CD4-positive, alpha-beta T cell treated with Interleukin-15 for 1 hour (primary cell): ENCODE measurements at places on chromosomes 6 and 20.

DNA sequence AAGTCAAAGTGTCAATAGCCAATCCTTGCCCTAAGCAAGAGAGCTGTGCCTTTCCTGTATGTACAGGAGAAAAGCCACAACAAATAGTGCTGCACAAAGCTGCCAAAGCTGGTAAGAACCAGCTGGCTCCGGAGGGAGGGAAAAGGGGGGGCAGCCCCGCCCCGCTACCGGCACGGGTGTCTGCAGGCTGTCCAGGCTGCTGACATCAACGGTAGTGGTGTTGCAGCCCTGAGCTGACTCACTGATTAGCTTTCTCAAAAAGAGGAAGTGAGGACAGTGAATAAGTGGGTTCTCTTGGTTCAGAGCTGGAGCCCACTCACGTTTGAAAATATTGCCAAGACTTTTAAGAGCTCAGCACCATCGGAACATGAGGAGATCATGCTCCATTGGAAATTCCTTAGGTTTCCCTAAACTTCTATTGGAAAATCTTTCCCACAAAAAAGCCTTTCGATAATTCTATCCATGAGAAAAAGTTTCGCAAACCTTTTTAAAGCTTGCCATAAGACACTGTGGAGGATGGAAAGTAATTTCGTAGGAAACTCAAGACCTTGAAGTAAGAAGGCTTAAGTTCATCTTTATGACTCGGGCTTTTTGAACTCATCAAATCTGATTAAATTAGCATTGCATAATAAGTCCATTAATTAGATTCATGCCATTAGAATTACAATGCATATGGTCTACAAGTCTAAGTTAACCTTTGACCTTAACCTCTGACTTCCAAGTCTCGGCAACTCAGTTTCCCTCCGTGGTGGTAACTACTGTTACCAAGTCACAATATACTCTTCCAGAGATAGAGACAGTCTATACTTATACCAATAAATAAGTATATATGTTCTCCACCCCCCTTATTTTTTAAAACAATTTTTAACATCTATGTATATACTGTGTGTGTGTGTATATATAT, 67.0 kb downstream of the TNFRSF21 start:
- DNase-seq: peak; percentile 89

DNA sequence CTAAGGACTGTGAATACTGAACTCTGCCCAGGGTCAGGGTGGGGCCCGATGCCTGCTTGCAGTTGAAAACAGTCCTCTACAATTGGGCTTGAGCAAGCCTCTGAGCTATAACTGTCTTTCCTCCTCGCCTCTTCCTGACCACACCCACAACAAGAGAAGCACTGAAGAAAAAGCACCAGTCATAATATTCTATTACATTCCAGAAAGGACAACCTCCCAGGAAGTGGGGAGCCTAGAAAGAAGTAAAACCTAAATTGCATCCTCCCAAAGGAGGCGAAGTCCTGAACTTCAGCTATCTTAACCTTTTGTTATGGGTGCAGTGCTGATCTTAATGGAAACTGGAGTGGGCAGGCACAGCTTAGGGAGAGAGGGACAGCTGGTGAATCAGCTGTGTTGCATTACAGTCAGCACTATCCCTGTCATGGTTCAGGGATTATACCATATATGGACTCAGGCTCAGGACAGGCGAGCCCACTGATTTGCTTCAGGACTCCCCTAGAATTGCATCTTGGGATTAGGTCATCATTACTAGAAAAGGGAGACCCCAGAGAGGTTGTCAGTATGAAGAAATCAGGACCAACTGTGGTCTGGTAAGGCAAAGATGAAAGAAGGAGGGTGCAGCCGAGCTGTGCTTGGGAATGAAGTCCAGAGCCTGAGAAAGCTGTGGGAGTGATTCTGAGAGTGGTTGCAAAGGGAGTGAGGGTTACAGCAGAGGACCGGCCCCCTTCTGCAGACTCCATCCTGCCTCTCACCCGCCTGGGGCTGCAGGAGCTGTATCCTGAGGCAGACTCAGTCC, 18.3 kb upstream of the TRAM2 start:
- no peak for DNase-seq

- DNase-seq: peak; percentile 36
Observed at GRCh38 chr6:20169119-20169557, 43.1 kb downstream of the MBOAT1 start.

DNA sequence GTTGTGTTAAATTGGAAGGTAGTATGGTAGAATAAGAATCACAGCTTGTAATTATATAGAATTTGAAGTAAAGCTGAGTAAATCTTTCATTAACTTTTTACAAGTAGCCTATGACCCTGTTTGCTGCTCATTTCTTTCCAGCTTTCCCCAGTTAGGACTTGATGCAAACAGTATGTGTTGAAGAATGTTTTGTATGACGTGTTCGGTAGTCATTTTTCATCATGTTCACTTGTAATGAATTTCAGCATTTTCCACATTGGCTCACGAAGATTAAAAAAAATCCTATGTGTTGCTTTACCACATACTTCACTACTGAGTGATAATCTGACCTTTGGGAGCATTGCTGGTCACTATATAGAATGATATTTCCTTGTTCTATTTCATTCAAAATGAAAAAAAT, 162.4 kb downstream of the CDKAL1 start:
- no peak for DNase-seq

GRCh38 chr20:44641325-44641724, 10.2 kb downstream of the ADA start:
- no peak for DNase-seq

DNA sequence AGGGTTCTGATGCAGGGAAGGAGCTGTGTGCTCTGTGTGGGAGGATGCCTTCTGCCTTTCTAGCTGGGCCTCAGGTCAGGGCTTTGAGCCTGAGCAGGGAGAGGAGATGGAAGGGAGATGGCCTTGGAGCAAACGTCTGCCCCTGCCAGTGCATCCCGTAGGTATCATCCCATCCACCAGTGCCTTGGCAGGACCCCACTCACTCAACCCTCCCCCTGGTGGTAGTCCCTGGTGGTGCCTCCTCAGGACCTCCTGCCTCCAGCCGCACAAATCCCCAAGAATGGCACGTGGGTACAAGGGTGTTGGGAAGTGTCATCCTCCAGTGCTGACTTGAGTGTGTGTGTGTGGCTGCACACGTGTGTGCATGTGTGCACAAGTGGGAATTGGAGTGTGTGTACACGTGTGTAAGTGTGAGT, 23.1 kb upstream of the MICB start:
- no peak for DNase-seq

GRCh38 chr20:58174708-58175280, 53.7 kb downstream of the ANKRD60 start:
- no peak for DNase-seq

- no peak for DNase-seq
Observed at GRCh38 chr6:111472933-111473435, 10.0 kb downstream of the REV3L start.

DNA sequence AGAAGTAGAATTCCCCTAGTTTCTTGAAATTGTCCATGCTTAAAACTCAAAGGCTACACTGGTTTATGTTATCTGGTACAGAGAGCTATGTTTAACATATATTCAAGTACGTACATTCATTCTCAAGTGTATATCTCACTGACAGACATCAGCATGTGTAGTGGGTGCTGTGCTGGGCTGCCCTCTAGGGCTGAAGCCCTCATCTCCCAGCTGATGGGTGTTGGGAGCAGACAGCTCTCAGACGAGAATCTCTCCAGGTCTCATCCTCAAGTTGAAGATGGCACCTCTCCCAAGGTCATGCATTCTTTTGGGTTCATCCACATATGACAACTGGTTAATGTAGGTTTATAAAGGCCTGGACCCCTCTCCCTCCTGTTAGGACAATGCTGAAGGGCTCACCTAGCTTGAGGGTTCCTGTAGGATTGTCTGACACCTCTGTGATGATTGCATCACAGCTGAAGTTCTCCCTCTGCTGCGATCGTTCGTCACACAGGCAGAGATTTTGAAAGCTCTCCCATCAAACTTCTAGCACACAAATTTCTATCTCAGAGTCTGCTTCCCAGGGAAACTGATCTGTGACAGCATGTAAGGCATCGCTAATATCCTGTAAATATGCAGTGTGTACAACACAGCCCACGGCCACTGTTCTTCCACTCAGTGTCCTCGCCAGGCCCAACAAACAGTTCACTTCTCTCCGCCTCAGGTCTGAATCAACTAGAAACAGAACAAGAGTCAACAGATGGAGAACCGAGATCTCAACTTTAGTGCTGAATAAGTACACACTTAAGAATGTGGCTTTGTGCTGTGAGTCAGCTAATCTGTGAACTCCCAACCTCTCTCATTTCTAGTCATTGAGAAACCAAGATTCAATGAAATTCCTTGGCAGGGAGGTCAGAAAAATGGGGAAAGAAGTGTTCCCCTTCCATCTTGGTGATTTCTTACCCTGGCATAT, 43.2 kb downstream of the PREP start:
- DNase-seq: no peak

DNA sequence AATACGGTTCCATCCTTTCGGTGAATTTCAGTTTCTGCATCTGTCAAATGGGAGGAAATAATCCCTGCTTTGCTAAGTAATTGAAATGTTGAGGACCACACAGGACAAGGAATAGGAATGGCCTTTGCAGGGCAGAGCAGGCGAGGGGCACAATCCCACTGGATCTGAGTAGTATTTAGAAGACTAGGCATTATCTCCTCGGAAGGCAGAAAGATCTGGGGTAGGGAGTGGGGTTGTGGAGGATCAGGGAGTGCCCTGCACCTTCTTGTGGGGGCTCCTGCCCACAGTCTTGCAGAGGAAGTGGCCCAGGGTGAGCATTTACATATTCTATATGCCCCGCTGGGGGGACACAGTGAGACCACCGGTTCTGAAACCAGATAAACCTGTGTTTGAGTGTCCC, 87.1 kb upstream of the SIRPA start:
- no peak for DNase-seq

GRCh38 chr20:2783908-2784566, 16.4 kb downstream of the CPXM1 start:
- DNase-seq: no peak

DNA sequence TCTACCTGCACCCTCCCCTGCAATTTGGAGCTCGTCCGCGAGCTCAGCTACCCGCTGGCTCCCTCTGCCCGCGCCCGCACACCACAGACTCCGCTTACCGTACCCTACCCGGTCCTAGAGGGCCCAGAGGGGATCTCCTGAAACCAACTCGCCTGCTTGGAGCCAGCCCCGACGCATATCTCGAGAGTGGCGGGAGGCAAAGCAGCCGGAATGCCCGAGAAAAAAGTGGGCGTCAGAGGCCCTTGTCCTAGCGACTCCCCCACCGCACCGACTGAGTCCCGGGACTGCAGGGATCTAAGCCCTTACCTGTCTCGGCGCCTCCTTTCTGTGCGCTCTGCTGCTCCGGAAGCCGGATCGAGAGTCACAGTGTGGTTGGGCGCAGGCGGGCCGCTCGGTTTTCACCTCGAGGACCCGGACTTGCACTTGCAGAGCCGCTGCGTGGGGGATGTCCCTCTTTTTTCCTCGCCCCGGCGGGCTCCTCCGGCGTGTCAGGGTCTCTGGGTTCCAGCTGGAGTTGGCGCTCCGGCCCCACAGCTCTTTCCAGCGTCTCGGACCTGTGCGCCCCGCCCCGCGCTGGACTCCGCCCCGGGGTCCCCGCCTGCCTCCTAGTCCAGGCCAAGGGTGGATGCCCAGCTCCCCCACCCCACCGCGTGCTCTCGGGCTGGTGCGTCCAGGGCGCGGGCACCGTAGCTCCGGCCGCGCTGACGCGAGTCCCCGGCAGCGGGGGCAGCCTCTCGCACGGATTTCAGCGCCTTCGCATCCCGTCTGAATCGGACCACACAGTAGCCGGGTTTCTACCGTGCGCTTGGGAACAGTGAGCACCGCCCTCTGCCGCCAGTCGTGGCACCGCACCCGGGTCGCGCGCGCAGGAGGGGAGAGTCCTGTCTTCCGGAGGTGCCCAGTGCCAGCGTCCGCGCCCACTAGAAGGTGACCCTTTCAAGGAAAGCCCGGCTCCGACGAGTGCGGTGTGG, at the start of gene PROKR2:
TSS of gene PROKR2 (minus strand) at position 767 of the 971 bp plus-strand sequence. CDS start 2,585 bp downstream, outside the sequence.
- no peak for DNase-seq

DNA sequence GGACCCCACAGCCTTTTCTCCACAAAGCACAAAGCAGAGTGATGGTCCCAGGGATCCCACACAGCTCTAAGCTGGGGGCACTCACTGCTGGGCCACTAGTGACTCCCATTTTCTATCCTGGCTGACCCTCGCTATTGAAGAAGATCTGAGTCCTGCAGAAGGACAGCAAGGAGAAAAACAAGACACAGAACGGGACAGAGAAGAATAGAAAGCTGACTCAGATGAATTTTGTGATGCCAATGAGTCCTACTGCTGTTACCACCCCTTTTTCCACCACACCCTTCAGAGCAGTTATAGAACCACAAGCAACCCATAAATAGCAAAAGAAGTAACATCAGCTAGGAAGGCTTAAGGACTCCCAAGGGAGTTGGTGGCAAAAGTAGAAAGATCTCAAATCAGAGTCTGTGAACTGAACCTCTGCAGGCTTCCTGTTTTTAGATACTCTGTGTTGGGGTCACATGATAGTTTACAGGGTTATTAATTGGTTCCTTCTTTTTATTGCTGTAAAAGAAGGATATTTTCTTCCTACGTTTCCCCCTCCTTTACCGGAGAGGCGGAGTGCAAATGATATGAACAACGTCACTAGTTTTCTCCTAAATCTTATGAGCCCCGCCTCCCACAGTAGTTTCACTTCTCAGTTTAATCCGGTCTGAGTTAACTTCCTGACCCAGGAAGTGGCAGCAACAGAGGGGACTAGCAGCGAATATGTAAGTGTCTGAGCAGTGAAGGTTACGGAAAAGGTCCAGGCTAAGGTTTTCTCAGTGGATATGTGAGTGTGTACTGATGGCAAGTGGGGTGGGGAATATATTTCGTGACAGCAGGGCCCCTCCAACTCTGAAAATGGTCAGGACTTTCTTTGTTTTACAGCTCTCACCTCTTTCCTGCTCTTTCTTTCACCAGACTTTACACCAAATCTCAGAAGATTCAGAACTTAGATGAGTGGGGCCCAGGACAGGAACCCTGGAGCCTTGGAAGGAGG, at the start of gene TRIM38:
TSS of gene TRIM38 (plus strand) at position 654 of the 979 bp plus-strand sequence. CDS start 3,721 bp downstream, outside the sequence.
- DNase-seq: peak; percentile 87

DNA sequence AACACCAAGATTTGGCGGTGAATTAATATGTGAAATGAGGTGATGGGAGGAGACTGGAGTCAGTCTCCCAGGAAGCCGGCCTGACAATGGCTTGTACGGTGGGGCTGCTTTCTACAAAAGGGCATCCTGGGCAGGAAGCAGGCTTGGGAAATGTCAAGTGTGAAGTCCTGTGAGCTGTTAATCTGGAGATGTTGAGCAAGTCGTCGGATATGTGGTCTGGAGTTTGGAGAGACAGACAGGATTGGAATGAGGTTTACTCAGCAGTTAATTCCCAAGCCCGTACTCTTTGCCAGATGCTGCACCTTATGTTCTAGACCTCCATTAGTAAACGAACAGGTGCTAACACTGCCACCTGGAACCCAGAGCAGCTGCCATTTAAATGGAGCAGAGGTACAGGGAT, 107.7 kb upstream of the FOXC1 start:
- no peak for DNase-seq

GRCh38 chr6:131980791-131981623, 29.8 kb upstream of the CCN2 start:
- DNase-seq: no peak
